Cortex of kidney (tissue), 1 donor: ENCODE measurements at places on chromosomes 2 and 18.

DNA sequence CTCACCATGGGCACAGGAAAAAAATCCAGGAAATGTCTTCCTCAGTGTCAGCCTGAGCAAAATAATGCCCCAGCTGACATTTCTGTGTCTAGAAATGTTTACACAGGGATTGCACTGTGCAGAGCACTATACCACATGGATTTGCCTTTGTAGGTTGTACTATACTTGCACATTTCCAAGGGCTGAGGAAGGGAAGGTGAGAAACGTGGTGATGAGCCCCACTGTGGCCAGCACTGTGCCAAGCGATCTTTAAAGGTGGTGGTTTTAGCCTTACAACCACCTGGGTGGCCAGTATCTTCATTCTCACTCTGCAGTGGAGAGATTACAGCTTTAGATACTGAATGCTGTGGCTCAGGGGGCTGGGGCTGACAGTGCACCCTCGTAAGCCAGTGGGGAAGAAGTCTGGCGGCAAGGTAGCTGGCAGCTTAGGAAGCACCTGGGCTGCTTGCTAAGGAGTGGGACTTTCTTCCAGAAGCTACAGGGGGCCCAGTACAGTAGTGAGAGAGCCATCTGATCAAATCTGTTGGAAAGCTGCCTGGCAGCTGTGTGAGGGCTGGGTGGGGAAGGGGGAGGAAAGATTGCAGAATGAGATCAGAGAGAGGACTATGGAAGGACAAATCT, 81.4 kb upstream of the MSH2 start:
- DNase-seq = no peak

DNA sequence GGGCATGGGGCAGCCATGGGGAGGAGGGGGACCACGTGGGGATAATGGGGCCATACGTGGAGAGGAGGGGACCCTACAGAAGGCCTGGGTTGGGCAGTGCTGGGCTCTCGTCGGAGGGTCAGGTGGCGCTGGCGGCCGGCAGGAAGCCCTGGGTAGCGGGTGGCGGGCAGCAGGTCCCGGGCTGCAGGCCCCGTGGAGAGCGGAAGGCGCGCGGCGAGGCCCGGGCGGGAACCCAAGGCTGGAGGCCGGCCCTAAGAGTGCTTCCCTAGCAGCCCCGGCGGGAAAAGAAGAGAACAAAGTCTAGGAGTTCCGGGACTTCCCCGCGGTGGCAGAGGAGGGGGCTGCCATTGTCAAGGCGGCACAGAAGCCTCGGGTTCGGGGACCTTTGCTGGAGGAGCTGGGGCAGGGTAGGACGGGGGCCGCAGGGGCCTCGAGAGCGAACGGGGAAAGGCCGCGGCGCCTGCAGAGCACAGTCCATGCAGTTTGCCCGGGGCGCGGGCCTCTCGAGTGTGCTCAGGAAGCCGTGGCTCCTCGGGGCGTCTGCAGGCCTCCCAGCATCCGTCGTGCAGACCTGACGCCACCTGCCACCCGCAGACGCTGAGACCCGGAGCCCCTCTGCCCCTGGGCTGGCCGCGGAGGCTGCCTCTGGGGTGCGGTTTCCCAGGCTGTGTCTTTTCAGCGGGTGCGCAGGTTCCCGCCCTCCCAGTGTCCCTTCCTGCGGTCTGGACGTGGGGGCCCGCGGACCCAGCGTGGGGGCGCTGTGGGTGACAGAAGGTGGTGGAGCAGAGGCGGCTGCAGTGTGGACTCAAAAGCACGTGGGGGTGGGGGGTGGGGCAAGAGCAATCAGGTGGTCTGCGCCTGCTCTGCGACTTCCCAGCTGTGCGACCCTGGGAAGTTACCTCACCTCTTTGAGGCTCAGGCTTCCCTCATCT, 19.4 kb upstream of the NCL start:
- no peak for DNase-seq

GRCh38 chr2:168220965-168221819, 26.2 kb downstream of the STK39 start:
- DNase-seq = no peak

- DNase-seq = no peak
Observed at GRCh38 chr2:102296449-102296848, 14.9 kb upstream of the IL1RL1 start.

DNA sequence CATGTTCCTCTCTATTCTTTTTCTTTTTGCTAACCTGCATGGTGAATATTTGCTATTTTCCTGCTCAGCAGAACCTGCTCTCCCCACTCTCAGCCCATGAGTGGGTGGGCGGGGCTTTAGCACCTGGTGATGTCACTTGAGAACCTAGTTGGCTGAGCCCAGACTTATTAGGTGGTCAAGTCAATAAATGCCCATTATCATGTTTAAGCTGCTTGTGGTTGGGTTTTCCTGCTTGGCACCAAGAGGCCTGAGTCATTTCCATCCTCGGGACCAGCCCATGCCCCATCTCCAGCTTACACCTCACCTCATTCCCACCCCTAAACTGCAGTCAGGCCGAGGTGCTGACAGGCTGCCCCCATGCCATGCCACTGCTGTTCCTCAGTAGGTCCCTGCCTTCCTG, 226.6 kb downstream of the ANKRD30B start:
- DNase-seq = no peak

DNA sequence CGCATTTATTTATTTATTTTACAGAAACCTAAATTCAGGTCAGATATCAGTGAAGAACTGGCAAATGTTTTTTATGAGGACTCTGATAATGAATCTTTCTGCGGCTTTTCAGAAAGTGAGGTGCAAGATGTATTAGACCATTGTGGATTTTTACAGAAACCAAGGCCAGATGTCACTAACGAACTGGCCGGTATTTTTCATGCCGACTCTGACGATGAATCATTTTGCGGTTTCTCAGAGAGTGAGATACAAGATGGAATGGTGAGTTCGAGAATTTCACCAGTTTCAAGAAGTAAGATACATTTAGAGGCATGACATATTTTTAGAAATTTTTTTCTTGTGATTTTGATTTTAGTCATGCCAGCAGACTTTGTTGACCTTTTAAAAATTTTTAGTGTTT, 4.6 kb downstream of the CDCA7 start:
- no peak for DNase-seq

DNA sequence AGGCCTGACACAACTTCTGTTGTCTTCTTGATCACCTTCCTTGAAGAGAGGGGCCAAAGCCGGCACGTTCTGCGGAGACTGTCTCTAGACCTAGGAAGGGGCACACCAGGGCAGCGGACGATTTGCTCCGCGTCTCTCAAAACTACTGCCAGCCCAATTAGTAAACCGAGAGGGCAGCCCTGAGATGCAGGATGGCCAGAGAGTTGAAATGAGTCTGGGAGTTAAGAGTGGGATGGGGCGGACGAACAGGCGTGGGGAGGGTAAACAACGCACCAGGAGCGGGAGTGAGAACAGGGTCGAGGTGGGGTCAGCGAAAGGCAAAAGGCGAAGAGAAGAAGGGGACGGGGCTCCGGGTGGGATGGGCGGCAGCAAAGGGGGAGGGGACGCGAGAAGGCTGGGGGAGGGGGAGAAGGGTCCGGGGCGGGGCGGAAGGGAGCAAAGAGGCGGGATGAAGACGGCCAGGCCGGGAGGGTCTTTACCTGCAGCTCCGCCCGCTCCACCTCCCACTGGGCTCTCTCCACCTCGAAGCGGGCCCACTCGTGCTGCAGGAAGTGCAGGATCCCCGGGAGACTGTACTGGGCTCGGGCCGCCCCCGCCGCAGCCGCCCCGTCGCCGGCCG, 476 bp downstream of the STRN start:
- no peak for DNase-seq

GRCh38 chr2:134717286-134718022, 1.3 kb downstream of the TMEM163 start:
- DNase-seq = no peak

DNA sequence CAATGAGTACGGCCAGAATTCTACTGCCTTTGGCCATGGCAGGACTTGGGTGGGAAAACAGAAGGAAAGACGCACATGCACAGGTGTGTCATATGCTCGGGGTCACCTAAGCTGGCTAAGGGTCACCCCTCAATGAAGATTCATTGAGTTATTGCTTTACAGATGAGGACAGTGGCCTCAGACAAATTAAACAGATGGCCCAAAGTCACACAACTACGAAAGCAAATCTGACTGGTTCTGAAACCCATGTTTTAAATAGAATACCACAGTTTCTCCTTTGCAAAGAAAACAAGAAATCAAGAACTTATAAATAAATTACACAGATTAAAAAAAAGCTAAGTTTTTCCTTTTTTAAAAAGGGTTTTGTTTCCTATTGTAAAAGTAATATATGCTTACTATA, 70.5 kb downstream of the ID2 start:
- no peak for DNase-seq

GRCh38 chr2:207531032-207531952, 1.5 kb downstream of the CREB1 start:
- no peak for DNase-seq

DNA sequence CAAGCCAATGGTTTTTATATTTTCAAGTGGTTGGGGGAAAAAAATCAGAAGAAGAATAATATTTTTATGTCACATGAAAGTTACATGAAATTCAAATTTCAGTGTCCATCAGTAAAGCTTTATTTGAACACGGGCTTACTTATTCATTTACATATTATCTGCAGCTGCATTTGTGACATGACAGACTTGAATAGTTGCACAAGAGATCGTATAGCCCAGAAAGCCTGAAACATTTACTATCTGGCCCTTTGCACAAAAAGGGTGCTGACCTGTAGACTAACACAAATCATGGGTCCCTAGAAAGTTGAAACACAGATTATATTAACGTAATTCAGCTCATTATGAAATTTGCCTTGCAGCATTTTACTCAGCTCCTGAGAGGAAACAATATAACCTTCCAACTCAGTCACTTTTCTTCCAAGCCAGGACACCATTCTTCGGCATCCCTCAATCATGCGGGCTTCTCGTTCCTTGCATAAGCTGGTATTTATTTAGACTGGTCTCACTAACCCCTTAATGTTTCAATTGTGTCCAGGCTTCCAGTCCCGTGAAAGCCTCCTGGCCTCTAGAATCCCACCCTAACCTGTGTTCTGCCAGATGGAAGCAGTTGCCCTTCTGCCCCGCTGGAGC, 402.7 kb downstream of the SETBP1 start:
- DNase-seq = no peak

- no peak for DNase-seq
Observed at GRCh38 chr2:122077771-122078170, 322.3 kb downstream of the TSN start.

DNA sequence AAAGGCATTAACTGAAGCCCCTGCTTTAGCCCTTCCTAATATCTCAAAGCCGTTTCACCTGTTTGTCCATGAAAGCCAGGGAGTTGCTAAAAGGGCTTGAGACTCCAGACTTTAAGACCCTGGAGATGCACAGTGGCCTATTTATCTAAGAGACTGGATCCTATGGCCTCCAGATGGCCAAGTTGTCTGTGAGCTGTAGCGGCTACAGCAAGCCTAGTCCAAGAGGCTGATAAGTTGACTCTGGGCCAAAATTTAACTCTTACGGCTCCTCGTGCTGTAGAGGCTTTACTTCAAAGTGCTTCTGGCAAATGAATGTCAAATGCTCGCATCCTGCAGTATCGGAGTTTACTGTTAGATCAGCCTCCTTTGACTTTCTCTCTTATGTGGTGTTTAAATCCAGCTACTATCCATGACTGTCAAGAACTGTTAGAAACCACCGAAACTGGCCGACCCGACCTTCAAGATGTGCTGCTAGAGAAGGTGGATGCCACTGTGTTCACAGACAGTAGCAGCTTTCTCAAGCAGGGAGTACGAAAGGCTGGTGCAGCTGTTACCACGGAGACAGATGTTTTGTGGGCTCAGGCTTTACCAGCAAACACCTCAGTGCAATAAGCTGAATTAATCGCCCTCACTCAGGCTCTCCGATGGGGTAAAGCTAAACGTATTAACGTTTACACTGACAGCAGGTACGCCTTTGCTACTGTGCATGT, 336.7 kb upstream of the CNTNAP5 start:
- no peak for DNase-seq

- DNase-seq = no peak
Observed at GRCh38 chr2:74461187-74462053, 3.2 kb downstream of the WBP1 start.

GRCh38 chr2:178702361-178702760, 104.9 kb downstream of the TTN start:
- DNase-seq = no peak

DNA sequence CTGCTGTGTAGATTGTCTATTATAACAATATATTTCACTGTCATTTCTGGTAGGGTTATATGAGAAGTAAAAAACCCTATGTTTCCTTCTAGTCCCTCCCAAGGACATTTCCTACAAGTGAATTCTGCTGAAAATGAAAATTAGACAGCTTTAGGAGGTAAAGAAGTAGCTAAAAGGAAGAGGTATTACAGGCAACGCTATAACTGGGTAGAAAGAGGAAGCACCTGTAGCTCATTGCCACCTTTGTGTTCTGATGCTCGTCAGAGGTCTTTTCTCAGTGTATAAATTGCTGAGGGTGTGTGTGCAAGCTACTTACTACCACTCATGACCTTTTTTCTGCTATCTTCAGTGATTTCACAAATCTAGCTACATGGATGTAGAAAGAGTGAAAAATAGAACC, 1.4 kb downstream of the DNAJC10 start:
- no peak for DNase-seq

GRCh38 chr2:33215299-33215698, 261.1 kb upstream of the RASGRP3 start:
- DNase-seq = no peak

DNA sequence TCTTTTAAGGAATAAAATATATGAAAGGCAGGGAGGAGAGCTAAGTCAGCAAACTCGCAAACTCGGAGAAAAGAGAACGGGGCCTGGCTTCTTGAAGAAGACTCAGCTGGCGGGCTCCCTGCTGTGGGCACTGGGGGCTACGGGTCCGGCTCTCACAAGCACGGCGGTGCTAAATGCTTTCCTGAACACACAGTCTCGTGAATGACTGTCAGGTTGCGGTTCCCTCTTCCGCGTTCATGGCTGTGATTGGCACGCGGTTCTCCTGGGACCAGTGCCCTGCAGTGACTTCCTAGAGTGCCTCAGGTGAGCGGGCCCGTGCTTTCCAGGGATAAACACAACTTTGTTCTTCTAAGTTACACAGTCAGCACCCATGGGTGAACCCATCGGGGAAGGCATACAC, 208.4 kb downstream of the HDAC4 start:
- no peak for DNase-seq

DNA sequence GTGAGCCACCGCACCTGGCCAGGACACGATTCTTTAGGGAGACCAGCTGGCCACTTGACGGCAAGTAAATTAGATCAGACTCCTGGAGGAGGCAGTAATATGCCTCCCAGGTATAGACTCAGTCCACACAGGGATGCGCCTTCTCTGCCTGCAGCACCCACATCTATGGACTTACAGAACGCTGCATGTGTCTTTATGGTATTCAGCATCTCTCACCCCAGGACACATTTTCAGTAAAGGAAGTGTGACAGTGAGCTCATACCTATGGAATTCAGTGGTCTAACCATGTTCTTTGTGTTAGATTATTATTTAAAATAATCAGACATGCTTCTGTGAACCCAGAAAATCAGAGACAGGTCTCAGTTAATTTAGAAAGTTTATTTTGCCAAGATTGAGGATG, 5.9 kb upstream of the NARS1 start:
- no peak for DNase-seq

DNA sequence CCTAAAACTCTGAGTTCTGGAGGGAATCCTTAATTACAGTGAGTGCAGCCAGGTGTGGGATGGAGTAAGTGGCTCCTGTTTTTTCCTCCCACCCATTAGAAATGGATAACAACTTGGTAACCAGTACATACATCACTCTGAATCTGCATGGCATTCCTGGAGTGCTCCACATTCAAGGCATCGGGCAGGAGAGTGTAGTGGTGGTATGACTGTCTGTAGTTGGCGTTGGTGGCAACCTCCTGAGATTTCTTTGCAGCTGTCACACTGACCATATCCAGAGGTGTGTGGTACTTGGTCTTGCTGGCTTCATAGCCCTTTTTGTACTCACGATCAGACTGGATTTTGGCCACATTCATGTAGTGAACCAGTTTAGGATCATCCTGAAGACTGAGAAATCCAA, 68.3 kb downstream of the NEB start:
- DNase-seq = no peak
